ENCODE measurements at places on chromosomes 16 and 17. TPM values are rescaled to one million over a fixed set of nuclear protein-coding genes. Genes with fewer than 3 reads are reported as not detected.

GRCh38 chr16:65272699-65273414 is 151.0 kb upstream of the CDH11 start:
- no peak for DNase-seq

The ORMDL3 gene
- total RNA-seq: 39.7 TPM

The KIF18B gene
- 0.16 TPM for total RNA-seq

DNA sequence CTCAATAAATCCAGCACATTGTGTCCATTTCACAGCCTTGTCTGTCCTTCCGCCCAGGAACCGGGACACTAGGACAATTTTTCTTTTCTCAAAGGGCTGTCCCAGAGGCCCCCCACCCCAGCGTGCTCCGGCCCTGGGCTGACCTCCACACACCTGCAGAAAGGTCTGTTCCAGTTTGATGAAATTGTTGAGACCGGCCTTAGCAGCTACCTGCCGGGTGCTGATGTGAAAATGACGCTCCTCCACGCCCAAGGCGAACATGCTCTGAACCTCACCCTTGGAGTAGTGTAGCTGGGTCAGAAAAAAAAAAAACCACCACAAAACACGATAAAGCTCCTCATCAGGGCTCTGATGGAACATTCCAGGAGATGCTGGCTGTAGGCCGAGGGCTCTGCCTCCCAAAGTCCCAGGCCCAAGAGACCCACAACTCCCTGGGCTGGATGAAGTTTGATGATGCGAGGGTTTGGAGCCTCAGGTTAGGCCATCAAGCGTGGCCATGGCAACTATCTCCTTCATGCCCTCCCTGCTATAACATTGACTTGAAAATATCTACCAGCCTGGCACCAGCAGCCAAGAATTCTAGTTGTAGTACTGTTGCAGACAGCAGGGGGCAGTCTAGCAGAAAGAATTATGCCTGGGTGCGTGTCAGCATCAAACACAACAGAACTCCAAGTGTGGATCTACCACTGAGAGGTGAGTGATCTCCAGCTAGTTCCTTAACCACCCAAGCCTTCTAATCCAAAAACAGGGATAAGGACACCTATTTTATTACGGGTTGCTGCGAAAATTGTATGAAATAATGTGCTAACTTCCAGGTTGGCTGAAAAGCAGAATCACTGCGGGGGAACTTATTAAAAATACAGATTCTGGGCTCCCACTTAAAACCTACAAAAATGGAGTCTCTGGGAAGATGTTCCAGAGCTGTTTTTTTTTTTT is 62.1 kb downstream of the RMI2 start:
- DNase-seq: no peak

- DNase-seq: no peak
These were observed 43.4 kb downstream of the MFSD11 start for GRCh38 chr17:76781056-76781982.

DNA sequence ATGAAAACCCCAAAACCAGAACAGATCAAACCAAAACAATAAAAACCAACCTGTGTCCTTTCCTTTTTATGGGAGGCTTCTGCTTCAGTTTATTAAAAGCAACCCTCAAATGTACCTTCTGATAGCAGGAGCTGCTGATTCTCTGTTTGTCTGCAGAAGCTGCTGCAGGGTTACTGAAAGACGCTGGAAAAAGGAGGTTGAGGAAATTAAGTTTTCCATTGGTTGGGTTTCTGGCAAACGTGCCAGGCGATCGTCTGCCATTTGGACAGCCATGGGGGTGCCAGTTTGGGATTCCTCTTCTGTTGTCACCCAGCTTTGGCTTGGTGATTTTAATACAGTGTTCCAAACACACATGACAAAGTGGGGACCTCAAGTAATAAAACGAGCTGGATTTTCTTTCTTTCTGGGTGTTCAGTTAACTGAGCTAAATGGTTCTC is 185.4 kb upstream of the ZFHX3 start:
- DNase-seq: no peak

The FZD2 gene
- total RNA-seq: 4.3 TPM

- DNase-seq: no peak
These were observed 86.2 kb upstream of the CDC42EP4 start for GRCh38 chr17:73397856-73398540.

The DPEP2 gene
- 1.1 TPM for total RNA-seq

DNA sequence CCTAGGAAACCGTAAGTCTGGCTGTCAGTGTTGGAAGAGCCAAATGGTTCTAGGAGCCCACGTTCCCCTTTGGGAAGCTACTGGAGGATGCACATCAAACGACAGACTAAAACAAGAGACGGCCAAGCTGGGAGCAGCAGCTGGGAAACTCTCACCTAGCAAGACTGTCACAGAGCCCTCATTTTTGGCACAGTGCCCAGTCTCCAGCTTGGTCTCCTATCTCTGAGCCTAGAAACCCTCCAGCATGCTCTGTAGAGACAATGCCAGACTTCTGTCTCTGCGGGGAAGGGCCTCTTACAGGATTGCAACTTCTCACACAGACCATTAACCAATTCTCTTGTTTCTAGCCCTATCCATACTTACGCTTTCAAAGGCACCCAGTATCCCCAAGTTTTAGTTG is 23.5 kb downstream of the GTF3C1 start:
- DNase-seq: peak; percentile 67

The METRNL gene
- total RNA-seq: 50.4 TPM

GRCh38 chr17:46832945-46833839 is 14.7 kb upstream of the WNT3 start:
- DNase-seq: peak; percentile 55

- peak; percentile 13 for DNase-seq
These were observed 54.9 kb upstream of the GNG13 start for GRCh38 chr16:855471-855870.

DNA sequence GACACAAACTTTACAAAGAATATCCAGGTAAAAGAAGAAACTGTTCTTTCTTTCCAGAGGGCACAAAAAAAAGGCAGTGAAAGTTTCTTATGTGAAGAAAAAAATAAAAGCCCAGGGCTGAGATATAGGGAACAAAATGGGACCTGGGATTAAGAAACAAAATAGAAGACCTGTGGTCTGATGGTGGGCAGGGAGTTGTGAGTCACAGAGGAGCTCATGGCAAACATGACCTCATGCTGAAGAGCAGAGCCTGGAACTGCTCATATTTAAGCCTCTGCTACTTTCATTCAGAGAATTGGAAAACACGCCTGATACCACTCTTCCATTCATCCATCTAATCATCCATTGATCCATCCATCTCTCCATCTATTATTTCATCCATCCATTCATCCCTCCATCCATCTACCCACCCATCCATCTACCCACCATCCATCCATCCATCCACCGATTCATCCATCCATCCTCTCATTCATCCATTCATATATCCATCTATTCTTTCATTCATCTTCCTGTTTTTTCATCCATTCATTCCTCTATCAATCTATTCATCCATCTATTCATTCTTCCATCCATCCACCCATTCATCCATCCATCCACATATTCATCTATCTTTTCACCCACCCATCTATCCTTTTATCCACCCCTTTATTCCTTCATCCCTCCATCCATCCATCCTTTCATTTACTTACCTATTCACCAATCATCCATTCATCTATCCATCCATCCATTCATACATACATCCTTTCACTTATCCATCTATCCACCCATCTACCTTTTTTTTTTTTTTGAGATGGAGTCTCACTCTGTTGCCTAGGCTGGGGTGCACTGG is 30.0 kb downstream of the WFDC1 start:
- no peak for DNase-seq

DNA sequence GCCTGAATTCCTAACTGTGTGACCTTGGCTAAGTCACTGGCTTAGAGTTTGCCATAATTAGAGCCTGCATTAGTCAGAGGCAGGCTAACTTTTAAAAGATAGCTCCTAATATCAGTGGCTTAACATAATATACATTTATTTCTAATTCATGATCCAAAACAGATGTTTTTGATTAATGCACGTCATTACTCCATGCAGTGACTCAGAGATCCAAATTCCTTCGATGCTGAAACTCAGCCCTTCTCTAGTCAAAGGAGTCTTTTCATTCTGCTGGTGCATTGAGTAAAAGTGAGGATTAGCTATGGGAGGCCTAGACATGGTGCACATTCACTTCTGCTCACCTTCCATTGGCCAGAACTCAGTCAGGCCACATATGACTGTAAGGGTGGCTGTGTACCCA is 49.8 kb downstream of the IRX3 start:
- no peak for DNase-seq

- DNase-seq: peak; percentile 81
These were observed 10.7 kb downstream of the TBX2 start for GRCh38 chr17:61410141-61411010.

- DNase-seq: no peak
These were observed 46.8 kb upstream of the BCAR1 start for GRCh38 chr16:75298267-75298666.

- no peak for DNase-seq
These were observed 7.9 kb downstream of the CMTM3 start for GRCh38 chr16:66612422-66612821.

- DNase-seq: no peak
These were observed 69.4 kb upstream of the TNRC6C start for GRCh38 chr17:77889135-77889505.

GRCh38 chr16:81815429-81815766 is 36.3 kb downstream of the PLCG2 start:
- no peak for DNase-seq

GRCh38 chr16:59848296-59848695 is 1114.2 kb upstream of the GOT2 start:
- no peak for DNase-seq

DNA sequence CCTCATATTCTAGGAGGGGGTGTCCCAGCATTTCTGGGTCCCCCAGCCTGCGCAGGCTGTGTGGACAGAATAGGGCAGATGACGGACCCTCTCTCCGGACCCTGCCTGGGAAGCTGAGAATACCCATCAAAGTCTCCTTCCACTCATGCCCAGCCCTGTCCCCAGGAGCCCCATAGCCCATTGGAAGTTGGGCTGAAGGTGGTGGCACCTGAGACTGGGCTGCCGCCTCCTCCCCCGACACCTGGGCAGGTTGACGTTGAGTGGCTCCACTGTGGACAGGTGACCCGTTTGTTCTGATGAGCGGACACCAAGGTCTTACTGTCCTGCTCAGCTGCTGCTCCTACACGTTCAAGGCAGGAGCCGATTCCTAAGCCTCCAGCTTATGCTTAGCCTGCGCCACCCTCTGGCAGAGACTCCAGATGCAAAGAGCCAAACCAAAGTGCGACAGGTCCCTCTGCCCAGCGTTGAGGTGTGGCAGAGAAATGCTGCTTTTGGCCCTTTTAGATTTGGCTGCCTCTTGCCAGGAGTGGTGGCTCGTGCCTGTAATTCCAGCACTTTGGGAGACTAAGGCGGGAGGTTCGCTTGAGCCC is 11.6 kb downstream of the STH start:
- no peak for DNase-seq
